Activated CD8-positive, alpha-beta memory T cell treated with anti-CD3 and anti-CD28 coated beads for 36 hours (primary cell): ENCODE measurements at places on chromosomes 13 and 19. TPM values are rescaled to one million over a fixed set of nuclear protein-coding genes. Genes with fewer than 3 reads are reported as not detected.

The DMRTC2 gene
- not detected for total RNA-seq

The ACP7 gene
- total RNA-seq: not detected

The TEX101 gene
- not detected for total RNA-seq

The KEAP1 gene
- total RNA-seq: 94.8 TPM

The USHBP1 gene
- total RNA-seq: not detected

The ZNF562 gene
- total RNA-seq: 45.0 TPM

The FGF22 gene
- total RNA-seq: not detected

The ACER1 gene
- not detected for total RNA-seq

The CD70 gene
- 41.2 TPM for total RNA-seq

The SPRY2 gene
- 1.5 TPM for total RNA-seq

The PRODH2 gene
- total RNA-seq: not detected

The BICRA gene
- 10.9 TPM for total RNA-seq

The NXNL1 gene
- not detected for total RNA-seq

The NOTCH3 gene
- not detected for total RNA-seq

The MCEMP1 gene
- not detected for total RNA-seq

The CEACAM20 gene
- total RNA-seq: not detected

The KLK5 gene
- not detected for total RNA-seq

The IFNL1 gene
- not detected for total RNA-seq

The TYROBP gene
- not detected for total RNA-seq

The B3GNT3 gene
- not detected for total RNA-seq

The FFAR1 gene
- not detected for total RNA-seq

The PRTN3 gene
- total RNA-seq: not detected

The PRR36 gene
- total RNA-seq: 0.17 TPM

The ZNF426 gene
- 15.7 TPM for total RNA-seq

The FNDC3A gene
- total RNA-seq: 25.1 TPM

The PRR12 gene
- total RNA-seq: 22.0 TPM

The ERCC5 gene
- 52.3 TPM for total RNA-seq

The SELENOV gene
- not detected for total RNA-seq

The DOCK6 gene
- 2.2 TPM for total RNA-seq

The WTIP gene
- total RNA-seq: 0.70 TPM

The ZNF552 gene
- total RNA-seq: 6.4 TPM

The OR7G2 gene
- total RNA-seq: not detected

The SNRPD2 gene
- 777 TPM for total RNA-seq

The MUC16 gene
- total RNA-seq: not detected

The CPT1C gene
- total RNA-seq: 0.61 TPM

The ZFP82 gene
- total RNA-seq: 5.3 TPM

The TEX30 gene
- total RNA-seq: 67.1 TPM

The HSD17B14 gene
- 0.44 TPM for total RNA-seq

The SOX21 gene
- not detected for total RNA-seq

The GFY gene
- total RNA-seq: not detected

The IGFL2 gene
- total RNA-seq: not detected

The GPALPP1 gene
- total RNA-seq: 30.0 TPM
